Stimulated activated CD4-positive, alpha-beta T cell treated with anti-CD3 and anti-CD28 coated beads, Interleukin-1b, Interleukin-23, amount 100 ng/mL, for 1 hour (primary cell): ENCODE measurements at places on chromosomes 7 and 10.
A peak's percentile ranks its signal among the peaks of the same experiment; 100 is the strongest.

DNA sequence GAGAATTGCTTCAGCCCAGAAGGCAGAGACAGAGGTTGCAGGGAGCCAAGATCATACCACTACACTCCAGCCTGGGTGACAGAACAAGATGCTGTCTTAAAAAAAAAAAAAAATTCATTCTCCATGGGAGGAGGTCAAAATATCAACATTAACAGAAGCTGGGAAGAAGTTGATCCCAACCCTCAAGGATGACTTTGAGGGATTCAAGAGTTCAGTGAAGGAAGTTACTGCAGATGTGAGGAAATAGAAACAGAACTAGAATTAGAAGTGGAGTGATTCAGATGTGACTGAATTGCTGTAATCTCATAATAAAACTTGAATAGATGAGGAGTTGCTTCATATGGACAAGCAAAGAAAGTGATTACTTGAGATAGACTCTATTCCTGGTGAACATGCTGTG is 19.7 kb upstream of the RPEL1 start:
- DNase-seq: no peak

DNA sequence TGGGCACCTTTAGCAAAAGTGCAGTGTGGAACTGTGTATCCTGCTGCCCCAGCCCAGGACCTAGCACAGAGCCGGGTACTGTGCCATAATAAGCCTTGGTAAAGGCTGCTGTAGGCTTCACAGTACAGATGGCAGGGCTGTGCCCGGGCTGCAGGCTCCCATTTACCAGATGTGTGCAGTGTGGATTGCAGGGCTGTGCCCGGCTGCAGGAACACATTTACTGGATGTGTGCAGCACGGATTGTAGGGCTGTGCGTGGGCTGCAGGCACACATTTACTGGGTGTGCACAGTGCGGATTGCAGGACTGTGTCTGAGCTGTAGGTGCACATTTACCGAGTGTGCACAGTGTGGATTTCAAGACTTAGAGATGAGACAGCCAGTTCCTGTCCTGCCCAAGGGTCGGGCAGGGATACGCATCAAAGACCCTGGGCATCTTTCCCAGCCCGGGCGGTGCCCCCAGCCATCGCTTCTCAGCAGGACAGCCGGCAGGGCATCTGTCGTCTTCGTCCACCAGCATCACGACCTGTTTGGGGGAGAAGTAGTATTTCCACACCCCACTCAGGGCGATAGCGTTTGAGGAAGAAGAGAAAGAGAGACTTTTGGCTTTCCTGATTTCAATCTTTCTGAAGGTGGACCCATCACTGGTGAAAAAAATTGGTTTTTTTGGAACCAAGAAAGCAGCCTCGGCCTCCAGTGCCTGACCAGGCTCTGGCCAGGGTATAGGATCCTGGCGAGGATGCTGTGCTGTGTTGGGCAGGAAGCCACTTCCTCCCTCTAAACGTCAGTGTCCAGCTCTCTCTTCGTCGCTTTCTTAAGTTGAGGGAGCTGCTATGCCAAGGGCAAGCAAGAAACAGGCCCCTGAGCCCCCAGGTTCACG is 180.8 kb downstream of the CUX1 start:
- no peak for DNase-seq

- no peak for DNase-seq
Measured at GRCh38 chr7:150994838-150995510, 4.2 kb downstream of the NOS3 start.

DNA sequence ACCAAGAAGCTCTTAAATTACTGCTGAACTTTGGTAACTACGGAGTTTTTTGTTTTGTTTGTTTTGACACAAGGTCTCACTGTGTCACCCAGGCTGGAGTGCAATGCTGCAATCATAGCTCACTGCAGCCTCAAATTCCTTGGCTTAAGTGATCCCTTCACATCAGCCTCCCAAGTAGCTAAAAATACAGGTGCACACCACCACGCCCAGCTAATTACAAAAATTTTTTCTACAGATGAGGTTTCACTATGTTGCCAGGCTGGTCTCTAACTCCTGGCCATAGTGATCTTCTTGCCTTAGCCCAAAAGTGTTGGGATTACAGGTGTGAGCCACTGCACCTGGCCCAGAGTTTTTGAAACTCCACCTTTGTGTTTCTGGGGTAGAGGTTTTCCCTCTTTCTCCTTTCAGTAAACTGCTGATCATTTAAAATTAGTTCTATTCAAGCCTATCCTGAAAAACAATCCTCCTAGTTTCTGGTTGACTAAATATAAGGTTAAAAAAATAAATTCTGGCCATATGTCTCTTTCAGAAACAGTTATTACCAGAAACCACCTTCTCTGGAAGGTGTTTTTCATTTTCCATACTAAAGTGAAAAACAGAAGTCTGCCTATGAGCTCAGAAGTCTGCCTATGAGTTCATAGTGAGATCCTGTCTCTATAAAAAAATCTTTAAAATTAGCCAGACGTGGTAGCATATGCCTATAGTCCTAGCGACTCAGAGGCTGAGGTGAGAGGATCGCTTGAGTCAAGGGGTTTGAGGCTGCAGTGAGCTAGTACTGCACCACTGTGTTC is 63.9 kb downstream of the VOPP1 start:
- no peak for DNase-seq

GRCh38 chr7:158710651-158711102 is 6.1 kb upstream of the NCAPG2 start:
- no peak for DNase-seq

DNA sequence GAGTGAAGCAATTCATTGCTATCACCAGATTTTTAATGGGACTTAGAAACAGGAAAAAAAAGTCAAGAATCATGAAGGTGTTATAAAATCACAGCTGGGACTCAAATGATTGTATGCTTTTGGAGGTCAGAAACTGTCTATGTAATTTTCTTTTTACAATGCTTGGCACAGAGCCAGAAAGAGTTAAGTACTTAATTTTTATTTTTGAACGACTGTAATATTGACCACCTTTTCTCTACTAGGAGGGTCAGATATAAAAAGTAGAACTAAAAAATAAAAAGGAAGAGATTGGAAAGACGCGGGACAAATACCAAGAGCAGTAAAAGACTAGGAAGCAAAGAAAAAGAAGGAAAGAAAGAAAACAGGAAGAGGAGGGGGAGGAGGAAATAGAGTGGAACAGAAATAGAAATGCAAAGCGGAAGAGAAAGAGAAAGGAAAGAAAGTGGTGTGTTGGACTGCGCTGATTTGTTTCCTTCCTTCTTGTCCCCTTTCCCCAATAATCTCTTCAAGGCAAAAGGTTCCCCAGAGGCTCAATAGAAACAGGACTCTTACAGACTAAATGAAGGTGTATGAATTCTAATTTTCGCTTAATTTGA is 23.2 kb upstream of the C1GALT1 start:
- no peak for DNase-seq

DNA sequence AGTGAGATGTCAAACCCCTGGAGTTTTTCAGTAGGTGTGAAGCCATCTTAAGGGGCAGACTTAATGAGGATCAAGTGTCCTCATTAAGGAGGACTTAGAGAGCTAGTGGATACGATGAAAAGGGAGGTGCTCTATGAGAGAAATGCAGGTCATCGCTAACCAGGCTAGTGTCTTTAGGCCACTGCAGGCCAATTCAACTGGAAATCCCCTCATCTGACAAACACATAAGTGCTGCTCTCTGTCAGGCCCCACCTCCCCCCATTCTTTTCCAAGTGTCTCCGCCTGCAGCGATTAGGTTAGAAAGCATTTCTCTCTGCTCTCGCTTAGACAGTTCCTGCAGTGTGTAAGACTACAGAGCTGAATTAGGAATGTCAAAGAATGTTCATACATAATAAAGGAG is 33.7 kb downstream of the RBM28 start:
- no peak for DNase-seq

- DNase-seq: no peak
Measured at GRCh38 chr10:125926247-125926646, 29.9 kb downstream of the FANK1 start.

- DNase-seq: no peak
Measured at GRCh38 chr7:117015258-117016184, 62.2 kb downstream of the ST7 start.

- peak; percentile 38 for DNase-seq
Measured at GRCh38 chr7:105808703-105809590, 67.5 kb downstream of the ATXN7L1 start.

DNA sequence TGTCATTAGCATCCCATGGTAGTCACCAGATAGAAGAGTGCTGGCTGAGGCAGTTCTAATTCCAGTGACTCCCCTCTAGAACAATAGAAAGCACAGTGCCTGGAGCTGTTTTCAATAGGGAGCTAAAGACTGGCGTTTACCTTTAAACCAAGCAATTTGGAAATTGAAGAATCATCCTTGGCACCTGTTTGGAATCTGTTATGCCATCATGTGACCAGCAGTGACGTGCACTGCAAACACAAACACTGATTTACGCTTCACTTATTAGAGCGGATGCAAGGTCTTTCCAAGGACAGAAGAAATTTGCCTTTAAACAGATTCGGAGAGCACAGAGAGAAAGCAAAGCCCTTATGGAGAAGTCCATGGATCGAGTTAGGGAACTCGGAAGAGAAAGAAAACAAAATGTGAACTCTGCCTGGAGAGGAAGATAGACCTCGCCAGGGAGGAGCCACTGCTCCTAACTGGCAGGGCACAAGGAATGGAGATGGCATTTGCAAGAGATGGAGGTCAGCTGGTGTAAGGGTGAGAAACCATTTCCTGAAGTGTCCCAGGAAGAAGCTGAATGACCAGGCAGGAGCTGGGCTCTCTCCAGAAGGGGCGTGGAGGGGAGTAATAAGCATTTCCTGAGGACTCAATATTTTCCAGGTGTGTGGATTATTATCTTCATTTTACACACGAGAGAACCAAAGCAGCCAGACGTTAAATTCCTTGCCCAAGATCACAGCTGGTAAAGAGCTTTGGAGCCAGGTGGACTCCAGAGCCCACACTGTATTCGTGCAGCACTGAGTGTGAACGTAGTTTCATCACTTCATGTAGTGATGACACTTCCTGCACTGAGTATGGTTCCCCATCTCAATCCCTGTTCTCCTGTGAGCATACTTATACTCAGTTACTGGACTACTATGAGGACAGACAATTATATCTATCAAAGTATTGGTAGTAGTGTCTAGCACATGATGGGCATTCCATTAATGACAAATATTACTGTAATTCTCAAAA is 97.7 kb downstream of the CUBN start:
- DNase-seq: no peak

DNA sequence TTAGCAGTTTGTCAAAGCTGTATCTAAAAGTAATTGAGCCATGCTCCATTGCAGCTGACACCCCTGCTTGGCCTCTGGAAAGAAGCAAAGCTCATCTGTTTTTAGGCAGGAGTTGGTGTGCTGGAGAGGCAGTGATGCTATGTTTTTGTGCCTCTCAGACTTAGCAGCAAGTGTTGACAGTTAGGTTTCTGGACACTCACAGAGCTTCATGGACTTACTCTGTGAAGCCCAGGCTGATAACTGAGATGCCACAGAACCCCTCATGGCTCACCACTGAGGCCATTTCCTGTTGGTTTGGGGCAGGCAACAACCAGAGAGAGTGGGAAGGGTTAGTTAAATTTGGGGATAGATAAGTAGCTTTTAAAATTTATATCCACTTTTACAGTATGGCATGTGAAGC is 59.8 kb downstream of the BTAF1 start:
- DNase-seq: no peak

DNA sequence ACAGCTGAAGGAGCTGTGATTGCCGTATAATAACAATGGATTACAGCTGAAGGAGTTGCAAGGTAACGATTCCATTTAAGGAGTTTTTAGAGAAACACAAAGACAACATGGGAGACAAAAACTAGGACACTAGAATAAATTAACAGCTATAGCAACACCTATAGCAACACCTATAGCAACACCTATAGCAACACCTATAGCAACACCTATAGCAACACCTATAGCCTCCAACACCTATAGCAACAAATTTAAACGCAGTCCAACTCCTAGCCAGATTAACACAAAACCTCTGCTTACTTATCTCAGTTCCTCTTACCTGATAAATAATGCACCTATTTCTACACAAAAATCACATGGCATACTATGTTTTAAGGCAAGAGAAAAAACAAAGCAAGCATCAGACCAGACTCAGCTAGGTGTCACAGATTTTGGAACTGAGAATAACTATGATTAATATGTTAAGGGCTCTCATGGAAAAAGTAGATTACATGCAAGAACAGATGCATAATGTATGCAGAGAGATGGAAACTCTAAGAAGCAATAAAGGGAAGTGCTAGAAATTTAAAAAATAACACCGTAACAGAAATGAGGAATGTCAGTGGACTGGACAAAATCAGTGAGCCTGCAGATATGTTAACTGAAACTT is 55.7 kb upstream of the SRPK2 start:
- DNase-seq: no peak

DNA sequence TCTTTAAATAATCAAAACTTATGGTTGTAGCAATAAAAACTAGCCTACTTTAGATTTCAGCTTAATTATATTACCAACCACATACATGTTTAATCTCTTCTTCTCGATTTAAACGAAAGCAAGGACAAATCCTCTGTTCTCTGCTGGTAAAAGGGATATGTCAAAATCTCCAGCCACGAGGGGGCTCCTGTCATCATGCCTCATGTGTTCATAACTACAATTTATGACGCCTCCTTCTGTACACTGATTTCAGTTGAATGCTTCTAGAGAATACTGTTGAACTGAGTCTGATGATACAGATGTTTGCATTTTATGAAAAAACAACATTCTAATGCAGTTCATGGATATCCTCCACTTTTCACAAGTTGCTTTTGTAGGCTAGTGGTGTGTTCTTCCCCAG is 220.0 kb upstream of the DPP6 start:
- no peak for DNase-seq

GRCh38 chr10:129924375-129925085 is 39.5 kb downstream of the EBF3 start:
- DNase-seq: no peak

DNA sequence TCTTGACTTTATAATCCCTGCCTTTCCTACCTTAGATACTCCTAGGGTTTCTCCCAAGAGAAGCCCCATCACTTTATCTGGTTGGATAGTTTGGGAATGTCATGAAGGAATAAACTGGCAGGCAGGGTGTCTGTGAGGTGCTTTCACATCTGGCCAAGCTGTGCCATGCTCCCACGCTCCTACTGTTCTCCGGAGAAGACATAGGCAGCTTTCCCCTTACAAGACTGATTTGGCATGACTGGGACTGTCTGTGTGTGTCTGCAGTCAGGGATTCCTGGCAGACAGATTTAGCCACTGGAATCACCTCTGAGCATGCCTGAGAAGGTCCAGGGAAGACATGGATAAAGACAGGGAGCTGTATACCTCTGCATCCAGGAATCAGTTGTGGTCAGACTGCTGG is 45.3 kb downstream of the HK1 start:
- DNase-seq: no peak

GRCh38 chr7:135584362-135585353 is 26.9 kb downstream of the NUP205 start:
- DNase-seq: no peak

DNA sequence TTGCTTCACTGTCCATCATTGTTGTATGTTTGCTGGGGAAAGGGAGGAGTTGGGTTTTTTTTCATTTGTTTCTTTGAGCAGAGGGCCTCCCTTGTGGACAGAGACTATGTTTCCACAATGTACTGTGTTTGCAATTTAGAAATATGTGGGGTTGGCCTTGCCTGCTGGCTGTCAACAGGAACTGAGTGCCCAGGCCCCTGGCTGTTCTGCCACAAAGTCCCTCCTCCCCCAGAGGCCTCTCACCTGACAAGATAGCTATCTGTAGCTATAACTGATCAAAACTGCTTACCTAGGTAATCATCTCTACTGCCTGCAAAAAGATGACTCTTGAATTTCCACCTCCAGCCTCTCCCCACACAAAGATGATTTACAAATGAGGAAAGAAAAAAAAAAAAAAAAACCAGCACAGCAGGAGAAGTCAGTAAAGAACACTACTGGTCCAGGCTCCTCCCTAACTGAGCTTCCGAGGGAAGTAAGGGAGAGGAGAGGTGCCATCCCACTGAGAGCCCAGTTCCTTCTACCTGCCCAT is 121.8 kb downstream of the SGMS1 start:
- no peak for DNase-seq
